ENCODE measurements at places on chromosomes 6 and 20.
A peak's percentile ranks its signal among the peaks of the same experiment; 100 is the strongest.

DNA sequence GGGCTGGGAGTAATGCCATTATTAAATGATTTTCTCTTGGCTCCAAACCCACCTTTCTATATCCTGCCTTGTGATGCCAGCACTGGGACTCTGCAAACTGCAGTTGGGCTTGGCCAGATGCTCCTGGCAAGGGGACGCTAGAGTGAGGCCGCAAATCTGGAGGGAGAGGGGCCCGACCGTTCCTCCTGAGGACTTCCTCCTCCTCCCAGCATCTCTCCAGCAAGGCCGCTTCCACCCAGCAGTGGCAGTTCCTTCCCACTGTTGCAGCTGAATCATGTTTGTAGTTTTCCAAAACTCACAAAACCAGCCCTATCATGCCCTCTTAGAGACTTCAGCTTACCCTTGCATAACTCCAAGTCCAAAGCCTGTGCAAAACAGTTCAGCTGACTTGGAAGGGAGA, 244.4 kb downstream of the FOXA2 start:
- no peak for DNase-seq

DNA sequence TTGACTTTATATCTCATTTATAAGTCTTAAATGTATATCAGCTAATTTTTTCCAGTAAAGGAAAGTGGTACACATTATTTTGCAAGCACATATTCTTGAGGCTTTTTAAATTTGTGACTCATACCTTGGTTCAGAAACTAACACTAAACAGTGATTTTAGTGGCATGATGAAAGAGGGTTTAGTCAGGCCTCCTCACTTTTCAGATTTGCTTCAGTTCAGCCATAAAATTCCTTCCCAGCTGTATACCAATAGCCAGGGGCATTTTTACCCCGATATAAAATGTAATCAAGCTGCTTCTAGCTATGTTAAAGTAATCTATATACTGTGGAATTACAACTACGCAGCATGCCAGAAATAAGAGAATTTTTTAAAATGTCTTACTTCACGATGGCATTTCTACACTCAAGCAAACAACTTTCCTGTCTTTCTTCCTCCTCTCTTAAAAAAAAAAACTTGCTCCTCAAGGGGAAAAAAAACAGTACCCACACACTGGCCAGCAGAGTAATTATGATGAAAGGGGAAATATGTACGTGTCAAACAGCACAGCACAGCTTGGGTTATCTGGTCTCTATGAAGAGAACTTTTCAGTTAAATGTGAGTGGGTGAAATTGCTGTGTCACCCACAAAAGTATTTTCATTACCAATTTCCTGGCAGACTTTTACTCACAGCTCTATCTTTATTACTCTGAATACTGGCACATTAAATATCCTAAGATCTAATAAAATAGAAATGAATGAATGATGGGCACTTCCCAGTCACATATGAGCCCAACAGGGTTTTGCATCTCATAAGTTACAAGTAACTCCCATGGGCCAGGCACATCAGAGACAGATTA, 244.8 kb upstream of the TENT5A start:
- DNase-seq, result no peak

DNA sequence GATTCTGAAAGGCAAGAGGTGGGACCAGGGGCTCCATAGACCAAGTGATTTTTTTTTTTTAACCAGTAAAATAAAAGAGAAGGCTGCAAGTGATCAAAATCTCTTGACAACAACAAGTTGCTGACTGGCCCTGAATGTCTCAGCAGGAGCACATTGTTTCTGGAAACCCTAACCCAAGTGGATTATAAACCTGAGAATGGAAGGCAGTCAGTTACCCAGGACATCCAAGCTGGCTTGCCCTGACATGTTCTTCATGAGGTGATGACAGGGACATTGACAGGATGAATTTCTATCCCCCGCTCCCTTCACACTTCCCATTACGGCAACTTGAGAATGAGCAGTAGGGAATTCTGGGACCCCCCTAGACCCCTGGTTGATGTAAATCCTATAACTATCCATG, 49.6 kb upstream of the RIPOR2 start:
- no peak for DNase-seq

- DNase-seq, result no peak
Measured at GRCh38 chr6:21377356-21377755, 216.2 kb upstream of the SOX4 start.

DNA sequence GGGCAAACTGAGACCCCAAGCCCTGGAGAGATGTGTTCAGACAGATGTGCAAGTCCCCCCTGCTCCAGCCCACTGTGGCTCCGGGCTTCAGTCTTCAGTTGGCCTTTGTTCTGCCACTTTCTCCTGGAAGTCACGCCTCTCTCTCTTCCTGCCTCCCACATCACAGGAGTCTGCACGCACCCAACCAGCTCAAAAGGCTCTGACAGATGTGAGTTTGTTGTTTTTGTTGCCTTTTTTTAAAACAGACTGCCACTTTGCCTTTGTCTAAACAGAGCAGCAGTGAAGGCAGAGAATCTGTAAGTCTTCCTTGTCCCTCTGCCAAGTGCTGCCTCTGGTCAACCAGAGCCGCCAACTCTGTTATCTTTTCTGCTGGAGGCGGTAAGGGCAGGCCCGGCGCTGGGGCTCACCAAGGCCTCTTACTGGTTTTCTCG, 149.7 kb downstream of the TFAP2C start:
- DNase-seq, result no peak

GRCh38 chr6:74091136-74091793, 395.3 kb downstream of the CD109 start:
- DNase-seq, result peak; percentile 73

- peak; percentile 31 for DNase-seq
Measured at GRCh38 chr6:13526727-13527670, 39.6 kb upstream of the GFOD1 start.

GRCh38 chr6:5827056-5827904, 179.4 kb downstream of the NRN1 start:
- no peak for DNase-seq

- DNase-seq, result no peak
Measured at GRCh38 chr6:170583756-170584180, 669 bp downstream of the PDCD2 start.

All from pons (tissue), 1 donor.